NCI-H1436 (cell line): ENCODE measurements at places on chromosomes 3 and 15.

- no peak for DNase-seq
These were observed 882 bp downstream of the CADM2 start for GRCh38 chr3:84959470-84960271.

- DNase-seq: no peak
These were observed 955.3 kb downstream of the EPHA3 start for GRCh38 chr3:90062631-90063200.

DNA sequence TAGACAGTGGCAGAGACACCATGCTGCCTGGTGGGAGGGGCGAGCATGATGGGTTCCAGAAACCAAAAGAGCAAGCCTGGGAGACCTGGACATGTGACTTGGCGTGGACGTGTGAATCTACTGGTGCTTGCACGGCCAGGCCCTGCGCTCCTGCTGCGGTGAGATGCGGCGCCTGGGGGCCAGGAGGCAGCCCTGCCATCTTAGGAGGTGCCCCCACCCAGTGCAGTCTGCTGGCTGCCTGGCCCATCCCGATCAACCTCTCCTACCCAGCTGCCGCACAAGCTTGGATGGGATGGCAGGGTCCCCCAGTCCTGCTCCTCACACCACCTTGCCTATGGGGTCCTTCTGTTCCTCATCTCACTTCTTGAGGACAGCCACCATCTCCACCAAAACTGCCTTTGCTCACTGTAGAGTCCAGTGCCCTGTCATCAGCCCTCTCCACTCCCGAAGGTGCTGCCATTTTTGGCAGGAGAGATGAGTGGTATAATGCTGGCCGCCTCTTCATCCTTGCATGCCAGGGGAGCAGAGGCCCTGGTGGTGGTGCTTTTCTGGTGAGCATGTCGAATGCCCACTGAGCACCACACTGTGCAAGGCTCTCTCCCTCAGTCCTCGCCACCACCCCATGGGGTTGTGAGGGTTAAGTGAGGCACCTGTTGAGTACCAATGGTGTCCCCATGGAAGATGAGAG, 3.1 kb upstream of the ABTB1 start:
- DNase-seq: no peak

- DNase-seq: no peak
These were observed 835.3 kb upstream of the CFAP20DC start for GRCh38 chr3:59885101-59885500.

DNA sequence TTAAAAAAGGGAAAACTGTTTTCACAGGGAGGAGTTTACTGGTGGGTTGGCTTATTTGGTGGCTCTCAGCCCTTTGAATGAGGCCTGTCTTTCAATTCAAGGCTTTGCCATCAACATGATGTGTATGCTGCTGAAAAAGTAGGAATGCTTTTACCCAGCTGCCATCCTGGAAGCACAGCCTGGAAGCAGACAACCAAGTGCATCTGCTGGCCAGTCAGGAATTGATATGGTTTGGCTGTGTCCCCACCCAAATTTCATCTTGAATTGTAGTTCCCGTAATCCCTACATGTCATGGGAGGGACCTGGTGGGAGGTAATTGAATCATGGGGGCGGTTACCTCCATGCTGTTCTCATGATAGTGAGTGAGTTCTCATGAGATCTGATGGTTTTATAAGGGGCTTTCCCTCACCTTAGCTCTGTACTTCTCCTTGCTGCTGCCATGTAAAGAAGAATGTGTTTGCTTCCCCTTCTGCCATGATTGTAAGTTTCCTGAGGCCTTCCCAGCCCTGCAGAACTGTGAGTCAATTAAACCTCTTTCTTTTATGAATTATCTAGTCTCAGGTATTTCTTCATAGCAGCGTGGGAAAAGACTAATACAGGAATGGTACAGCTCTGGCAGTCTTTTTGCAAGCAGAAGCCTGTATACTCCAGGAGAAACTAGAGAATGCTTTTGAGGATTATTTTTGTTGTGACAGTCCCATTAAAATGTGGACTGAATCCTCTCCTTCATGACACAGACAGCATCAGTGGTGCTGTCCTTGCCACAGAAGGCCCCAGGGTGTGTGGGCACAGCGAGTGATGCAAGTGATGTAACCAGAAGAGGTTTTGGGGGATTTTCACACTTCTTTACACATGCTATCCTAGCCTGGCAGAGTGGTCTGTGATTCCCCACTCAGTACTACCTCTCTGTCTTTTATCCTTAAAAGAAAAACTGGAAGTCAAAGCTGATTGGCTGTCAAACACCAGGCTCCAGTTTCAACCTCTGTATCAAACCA, 20.0 kb downstream of the PLCL2 start:
- DNase-seq: no peak

GRCh38 chr3:121152573-121152972, 244.6 kb downstream of the STXBP5L start:
- no peak for DNase-seq

- DNase-seq: no peak
These were observed 121.3 kb upstream of the TBL1XR1 start for GRCh38 chr3:177318559-177318958.

- DNase-seq: no peak
These were observed 4.1 kb downstream of the PPM1M start for GRCh38 chr3:52249683-52250082.

DNA sequence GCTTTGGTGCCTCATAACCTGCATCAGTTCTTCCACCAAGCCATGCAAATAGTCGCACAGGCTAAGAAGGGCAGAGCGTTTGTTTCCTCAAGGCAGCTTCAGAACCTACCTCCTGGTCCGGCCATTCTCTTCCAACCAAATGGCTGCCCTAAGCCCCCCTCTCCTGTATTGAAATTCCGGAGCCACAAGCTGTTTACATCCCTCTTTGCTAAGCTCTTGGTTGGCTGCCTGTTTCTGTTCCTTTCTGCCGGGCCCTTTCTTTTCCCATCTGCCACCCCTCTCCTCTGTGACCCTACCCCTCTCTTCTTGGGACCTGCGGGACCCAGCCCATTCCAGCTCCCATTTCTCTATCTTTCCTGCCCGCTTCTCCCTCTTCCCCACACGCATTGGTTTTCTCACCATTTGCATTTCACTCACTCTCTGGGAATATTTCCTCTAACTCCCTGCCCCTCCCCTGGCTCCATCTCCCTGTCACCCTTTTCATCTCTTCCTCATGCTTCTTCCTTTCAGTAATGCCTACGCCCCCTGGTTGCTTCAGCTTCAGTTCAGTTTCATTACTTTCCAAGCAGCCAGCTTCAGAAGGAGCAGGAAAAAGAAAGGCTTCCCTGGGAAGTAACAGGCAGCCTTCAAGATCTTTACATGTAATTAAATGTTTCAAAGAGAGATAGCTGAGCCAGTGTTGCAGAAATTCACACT, 113.5 kb downstream of the RAB11A start:
- no peak for DNase-seq

DNA sequence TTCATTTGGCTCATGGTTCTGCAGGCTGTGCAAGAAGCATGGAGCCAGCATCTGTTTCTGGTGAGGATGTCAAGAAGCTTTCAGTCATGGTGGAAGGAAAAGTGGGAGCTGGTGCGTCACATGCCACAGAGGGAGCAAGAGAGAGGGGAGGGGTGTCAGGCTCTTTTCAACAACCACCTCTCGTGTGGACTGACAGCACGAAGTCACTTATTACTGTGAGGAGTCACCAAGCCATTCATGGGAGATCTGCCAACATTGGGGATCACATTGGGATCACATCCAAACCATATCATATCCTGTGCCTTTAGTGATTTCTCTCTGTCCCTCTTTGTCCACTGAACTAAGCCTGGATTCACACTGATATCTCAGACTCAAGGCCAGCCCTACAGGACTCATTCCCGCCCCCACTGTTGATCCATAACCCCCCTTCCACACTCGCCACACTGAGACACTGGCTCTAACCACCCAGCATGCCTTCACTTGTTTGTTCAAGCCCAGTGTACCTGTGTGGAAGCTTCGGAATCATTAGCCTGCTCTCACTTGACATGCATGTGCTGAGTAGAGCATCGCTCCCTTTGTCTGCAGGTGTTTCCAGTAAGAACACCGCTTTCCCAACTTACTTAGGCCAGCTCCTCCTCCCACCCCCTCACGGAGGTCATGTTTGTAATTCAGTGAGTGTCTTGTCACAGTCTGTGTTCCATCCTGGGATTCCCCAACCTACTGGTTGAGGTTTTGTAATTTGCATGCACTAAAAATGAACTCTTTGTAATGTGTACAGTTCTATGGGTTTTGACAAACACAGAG, 132.2 kb downstream of the KLF13 start:
- no peak for DNase-seq

DNA sequence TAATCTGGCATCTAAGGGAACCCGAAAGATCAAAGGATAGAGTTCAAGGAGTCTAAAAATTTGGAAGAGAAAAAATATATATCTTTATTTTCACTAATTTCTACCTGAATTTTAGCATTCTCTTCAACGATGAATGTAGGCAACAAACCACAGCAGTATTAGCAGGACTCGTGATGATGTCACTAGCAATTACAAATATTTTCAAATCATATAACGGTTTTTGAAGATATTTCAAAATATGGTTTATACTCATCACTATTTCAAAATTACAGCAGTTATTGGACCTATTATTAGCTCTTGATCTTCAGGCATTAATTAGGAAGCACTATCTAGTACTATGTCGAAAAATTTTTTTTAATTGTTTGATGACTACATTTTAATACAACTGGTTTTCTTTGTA, 27.0 kb upstream of the ANKDD1A start:
- no peak for DNase-seq
